ENCODE measurements at places on chromosomes 2 and 18.

- DNase-seq: peak; percentile 74
These were observed 3.3 kb upstream of the GPBAR1 start for GRCh38 chr2:218257390-218257981.

DNA sequence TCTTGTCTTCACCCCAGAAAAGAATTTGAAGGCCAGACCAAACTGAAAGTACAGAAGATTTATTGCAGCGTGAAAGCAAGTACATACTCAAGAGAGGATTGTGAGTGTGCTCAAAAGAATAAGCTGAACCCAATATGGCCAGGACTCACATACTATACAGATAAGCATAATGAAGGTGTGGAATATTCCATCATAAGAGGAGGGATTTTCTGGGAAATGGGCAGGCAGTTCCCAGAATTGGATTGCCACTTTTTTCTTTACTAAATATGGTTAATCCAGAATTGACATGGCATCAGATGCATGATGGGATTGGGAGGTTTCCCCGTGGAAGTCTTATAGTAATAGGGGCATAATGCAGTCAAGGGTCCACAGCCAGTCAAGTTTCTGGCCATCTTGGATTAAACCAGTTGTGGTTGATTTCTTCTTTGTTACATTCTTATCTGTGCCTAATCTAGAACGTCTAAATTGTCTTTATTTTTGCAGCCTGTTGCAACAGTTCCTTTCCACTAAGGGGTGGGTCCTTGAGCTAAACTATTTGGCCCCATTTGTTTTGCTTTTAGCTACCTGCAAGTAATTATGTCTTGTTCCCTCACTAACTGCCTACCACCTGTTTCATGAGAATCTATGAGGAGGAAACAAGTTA, 9.0 kb downstream of the SP140L start:
- DNase-seq: no peak

GRCh38 chr2:98492441-98492840, 47.8 kb downstream of the INPP4A start:
- DNase-seq: no peak

GRCh38 chr2:221529943-221530652, 42.0 kb downstream of the EPHA4 start:
- no peak for DNase-seq

DNA sequence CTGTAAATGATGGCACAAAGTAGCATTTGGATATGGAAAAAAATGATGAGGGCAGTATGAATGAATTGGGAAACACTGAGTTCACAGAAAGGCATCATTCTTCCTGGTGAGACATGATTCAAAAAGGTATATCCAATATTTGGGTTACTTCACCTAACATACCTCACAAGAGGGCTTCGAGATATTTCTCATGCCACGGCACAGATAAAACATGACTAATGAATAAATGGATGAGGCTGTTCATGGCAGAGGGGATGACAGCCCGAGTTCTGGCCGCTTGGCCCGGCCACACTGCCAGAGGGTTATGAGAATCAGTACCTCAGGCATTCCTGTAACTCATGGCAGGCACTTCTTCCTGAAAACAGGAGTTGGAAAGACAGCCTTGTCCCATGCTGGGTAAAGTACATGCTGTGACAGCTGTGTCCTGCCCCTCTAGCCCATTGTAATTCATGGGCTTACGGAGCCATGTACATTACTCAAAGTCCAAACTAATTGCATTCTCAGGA, 116.0 kb upstream of the ACVR1C start:
- DNase-seq: no peak

DNA sequence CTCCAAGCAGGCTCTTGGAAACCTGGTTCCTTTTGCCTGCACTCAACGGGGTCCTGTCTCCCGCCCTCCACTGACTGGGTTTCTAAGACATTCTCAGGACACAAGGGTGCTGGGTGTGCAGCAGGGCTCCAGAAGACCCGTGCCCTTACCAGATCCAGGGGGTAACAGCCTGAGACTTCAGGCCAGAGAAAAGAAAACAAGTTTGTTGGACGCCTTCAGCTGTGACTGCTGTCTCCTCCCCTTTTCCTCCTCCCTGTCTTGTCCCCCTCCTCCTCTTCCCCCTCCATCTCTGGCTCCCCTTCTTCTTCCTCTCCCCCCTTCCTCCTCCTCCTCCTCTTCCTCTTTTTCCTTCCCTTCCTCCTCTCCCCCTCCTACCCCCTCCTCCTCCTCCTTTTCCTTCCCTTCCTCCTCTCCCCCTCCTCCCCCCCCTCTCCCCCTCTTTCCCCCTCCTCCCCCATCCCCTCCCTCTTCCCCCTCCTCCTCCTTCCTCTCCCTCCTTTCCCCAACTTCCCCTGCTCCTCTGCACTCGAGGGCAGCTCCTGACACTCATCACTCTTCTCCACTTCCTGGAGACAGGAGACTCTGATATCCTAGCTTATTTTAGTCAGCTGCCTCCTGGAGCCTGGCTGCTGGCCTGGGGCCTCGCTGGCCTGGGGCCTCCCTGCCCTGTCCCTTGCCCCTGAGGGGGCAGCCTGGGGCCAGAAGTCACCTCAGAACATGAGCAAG, 12.4 kb downstream of the ADRA2B start:
- DNase-seq: no peak

DNA sequence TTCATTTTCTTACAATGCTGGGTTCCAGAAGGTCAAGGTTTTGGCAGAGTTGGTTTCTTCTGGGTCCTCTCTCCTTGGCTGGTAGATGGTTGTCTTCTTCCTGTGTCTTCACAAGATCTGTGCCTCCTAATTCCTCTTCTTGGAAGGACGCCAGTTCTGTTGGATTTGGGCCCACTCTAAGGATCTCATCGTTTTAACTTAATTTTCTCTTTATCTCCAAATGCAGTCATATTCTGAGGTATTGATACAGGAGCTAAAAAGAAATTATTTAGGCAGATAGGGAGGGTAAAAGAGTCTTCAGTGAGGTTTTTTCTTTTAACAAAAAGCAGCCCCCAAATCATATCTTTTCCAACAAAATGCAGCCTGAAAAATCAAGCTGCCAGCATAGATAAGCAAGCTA, 998.4 kb downstream of the SOCS6 start:
- no peak for DNase-seq

DNA sequence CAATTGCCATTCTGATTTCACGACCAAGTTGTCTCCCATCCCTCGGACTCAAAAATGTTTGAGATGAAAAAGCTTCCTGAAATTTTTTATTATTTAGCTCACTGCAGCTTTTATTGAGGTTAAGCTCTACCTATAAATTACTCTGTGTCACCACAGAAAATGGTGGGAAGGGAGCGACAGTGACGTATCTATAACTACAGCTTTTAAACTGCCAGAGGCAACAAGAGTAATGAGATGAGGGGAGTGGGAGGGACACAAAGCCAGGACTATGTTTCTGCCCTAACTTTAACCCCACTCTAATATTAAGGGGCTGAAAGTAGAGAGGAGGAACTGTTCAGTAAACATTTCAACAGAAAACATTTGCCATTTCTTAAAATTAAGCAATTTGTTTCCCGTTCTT, 37.4 kb downstream of the SMAD2 start:
- DNase-seq: no peak

DNA sequence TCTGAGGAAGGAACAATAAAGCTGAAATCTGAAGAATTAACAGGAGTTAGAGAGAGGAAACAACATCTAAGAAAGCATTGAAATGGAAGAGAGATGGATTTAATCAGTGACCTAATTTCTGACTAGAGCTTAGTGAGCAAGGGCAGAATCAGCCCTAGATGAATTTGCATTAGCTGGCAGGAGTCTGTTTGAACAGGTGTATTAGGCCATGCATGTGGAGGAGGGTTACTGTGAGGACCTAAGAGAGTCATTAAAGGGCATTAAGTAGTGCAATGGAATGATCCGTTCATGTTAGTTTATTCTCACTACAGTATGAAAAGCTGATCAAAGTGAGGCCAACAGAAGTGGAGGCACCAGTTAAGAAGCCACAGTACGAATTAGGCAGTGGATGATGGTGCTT, 285.3 kb downstream of the GRB14 start:
- no peak for DNase-seq

- no peak for DNase-seq
These were observed 109.9 kb downstream of the GAREM1 start for GRCh38 chr18:32360682-32361345.

- DNase-seq: peak; percentile 93
These were observed 6.3 kb upstream of the STAT1 start for GRCh38 chr2:191020221-191020741.

- DNase-seq: no peak
These were observed 122.2 kb upstream of the SMAD7 start for GRCh38 chr18:49072940-49073339.

- DNase-seq: no peak
These were observed 270.0 kb upstream of the PXDN start for GRCh38 chr2:2014251-2014771.

DNA sequence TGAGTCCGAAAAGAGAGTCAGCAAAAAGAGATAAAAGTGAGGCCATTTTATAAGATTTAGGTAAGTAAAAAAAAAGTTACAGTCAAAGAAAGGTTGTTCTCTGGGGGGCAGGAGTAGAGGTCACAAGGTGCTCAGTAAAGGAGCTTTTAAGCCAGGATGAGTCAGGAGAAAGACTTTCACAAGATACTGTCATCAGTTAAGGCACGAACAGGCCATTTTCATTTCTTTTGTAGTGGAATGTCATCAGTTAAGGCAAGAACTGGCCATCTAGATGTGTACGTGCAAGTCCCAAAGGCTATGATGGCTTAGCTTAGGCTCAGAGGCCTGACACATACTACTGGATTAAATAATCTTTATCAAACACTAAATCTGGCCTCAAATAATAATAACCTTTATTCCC, 1207.3 kb upstream of the FAM98A start:
- DNase-seq: no peak

DNA sequence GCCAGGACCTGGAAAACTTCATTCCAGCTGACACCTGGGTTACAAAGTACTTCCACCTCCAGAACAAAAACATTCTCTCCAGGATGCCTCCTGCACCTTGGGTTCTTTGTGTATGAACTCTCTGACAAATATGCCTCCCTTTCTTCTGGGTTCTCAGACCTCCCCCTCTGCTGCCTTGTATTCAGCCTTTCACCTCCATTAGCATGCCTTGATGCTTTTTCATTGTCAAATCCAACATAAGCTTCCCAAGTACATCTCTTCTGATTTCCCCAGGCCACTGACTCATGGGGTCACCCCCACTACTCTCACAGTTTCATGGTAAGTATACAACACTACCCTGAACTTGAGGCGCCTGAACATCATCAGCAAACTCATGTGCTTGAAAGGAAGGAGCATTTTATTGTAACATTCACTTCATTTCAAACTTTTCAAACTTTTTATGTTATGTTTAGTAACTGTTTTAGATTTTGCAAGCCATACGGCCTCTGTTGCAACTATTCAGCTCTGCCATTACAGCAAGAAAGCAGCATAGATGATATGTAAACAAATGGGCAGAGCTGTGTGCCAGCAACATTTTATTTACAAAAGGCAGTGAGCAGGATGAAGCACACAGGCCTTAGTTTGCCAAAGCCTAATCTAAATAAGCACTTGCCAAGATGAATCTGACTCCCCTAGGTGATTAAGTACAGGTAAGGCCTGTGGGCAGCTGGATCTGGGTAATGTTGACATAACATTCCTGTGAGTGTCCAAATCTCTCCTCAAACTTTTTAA, 32.5 kb upstream of the MRPS9 start:
- no peak for DNase-seq

GRCh38 chr2:119240311-119241204, 16.9 kb downstream of the STEAP3 start:
- DNase-seq: no peak

GRCh38 chr2:186617148-186617547, 27.3 kb downstream of the ITGAV start:
- DNase-seq: no peak

GRCh38 chr18:32550963-32551362, 80.3 kb upstream of the GAREM1 start:
- DNase-seq: no peak

DNA sequence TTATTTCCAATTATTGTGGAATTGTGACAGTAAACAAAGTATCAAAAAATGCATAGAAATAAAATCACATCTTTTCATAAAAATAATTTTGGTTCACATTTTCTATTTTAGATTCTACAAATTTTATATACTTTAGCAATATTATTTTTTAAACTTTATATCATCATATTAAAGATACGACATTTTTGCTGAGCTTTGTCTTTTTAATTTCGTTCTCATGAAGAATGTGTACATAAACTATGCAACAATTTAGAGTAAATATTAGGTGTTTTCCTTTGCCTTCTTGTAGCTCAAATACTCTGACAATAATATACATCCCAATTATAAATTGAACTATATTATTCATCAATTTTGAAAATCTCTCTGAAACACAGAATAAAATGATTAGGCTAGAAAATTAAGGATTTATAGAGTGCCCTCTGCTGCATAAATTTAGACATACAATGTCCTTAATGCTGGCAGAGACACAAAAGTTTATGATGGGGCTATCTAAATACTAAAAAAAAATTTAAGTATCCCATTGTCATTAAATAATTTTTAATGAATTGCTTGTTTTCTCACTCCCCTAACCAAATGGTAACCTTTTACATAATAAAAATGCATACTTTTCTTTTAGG, 45.7 kb downstream of the CCDC102B start:
- DNase-seq: no peak

- no peak for DNase-seq
These were observed 860 bp upstream of the KCNJ3 start for GRCh38 chr2:154697418-154698252.

- peak; percentile 37 for DNase-seq
These were observed 796 bp downstream of the MYO1B start for GRCh38 chr2:191245869-191246531.

GRCh38 chr2:10016802-10017258, 26.5 kb upstream of the KLF11 start:
- DNase-seq: no peak

- no peak for DNase-seq
These were observed 71.5 kb downstream of the OSBPL6 start for GRCh38 chr2:178265851-178266250.

DNA sequence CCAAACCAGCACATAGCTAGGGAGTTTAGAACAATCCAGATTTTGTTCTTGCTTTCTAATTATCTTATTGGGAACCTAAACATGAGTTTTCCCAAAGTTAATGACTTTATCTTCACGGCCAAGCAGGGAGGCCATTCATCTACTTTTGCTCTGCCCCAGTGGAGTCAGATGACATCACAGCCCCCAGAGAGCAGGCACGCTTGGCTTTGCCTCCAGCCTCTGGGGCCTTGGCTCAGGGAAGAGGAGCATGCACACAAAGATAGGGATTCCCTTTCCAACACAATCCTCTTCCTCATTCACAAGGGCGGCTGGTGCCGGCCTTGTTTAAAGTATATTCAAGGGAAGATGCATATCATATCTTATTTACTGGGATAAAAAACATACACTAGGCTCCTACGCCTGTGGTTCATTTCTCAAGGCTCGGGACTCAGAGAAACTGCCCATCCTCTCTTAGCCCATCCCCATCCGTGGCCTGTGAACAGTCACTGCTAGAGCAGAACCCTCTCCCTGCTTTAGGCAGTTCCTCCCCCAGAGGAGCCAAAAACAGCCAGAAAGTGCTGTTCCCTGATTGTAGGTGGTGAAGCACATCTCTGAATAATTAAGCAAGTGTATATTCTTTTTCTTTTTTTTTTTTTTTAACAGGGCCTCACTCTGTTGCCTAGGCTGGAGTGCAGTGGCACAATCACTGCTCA, 21.2 kb downstream of the TGFA start:
- DNase-seq: no peak
